ENCODE measurements at places on chromosomes 16 and 17. TPM values are rescaled to one million over a fixed set of nuclear protein-coding genes. Genes with fewer than 3 reads are reported as not detected.
A peak's percentile ranks its signal among the peaks of the same experiment; 100 is the strongest.

The PRSS33 gene
- 15.4 TPM for total RNA-seq

The KCNJ18 gene
- not detected for total RNA-seq

The TMC5 gene
- not detected for total RNA-seq

The LPCAT2 gene
- total RNA-seq = 44.2 TPM

The TP53TG3B gene
- total RNA-seq = not detected

The SLX1B gene
- 35.9 TPM for total RNA-seq

The GPR142 gene
- not detected for total RNA-seq

The HES7 gene
- not detected for total RNA-seq

The ZNF785 gene
- total RNA-seq = 12.1 TPM

The KLHL10 gene
- not detected for total RNA-seq

The EVPLL gene
- not detected for total RNA-seq

The CACNG3 gene
- not detected for total RNA-seq

The TBC1D3I gene
- not detected for total RNA-seq

The SMIM5 gene
- not detected for total RNA-seq

DNA sequence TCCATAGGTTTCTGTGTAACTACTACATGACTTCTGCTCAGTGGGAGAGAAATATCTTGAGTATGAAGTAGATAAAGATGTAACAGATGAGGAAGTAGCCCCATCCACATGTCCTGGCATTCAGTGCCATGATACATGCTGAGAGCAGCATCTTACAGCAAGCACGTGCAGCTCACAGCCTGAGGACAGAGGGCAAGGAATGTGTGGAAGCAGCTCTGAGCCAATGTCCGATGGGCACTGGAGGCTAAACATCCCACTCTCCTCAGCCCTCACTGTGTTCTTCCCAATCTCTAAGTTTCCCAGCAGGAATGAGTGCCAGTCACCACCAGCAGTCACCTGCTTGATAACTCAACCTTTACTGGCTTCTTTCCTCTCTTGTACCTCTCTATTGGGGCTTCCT is 40.4 kb downstream of the CFDP1 start:
- DNase-seq = no peak

DNA sequence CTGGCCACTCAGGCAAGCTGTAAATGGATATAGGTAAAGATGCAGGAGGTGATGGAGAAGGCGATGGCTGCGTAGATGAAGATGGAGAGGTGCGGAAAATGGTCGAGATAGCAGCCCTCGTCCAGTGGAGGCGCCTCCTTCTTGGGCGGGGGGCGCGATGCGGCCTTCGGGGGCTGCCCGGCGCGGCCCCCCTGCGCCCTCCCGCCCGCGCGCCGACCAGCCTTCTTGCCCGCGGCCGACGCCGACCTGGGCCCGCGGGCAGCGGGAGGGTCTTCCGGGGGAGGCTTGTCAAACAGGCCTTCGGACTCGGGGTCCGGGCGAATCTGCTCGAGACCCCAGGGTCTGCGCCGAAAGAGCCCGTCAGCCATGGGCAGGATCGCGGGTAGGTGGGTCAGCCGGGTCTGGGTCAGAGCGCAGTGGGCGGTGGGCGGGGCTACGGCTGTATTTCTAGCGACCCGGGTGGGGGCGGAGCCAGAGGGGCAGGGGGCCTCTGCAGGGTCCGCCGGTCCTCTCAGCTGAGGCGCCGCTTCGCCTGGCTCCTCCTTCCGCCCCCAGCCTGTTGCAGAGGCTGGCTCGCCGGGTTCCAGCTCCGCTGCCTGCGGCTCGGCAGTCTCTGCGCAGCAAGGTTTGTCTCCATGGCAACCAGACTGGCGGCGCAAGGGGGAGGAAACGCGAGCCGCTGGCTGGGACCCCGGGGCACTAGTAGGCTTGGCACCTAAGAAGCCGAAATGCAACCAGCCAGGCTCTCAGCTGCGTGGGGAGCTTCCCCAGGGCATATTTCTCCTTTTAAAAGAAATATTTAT is 14.4 kb downstream of the MIS12 start:
- DNase-seq = peak; percentile 31

GRCh38 chr16:1288813-1289476 is 20.5 kb upstream of the UBE2I start:
- no peak for DNase-seq

DNA sequence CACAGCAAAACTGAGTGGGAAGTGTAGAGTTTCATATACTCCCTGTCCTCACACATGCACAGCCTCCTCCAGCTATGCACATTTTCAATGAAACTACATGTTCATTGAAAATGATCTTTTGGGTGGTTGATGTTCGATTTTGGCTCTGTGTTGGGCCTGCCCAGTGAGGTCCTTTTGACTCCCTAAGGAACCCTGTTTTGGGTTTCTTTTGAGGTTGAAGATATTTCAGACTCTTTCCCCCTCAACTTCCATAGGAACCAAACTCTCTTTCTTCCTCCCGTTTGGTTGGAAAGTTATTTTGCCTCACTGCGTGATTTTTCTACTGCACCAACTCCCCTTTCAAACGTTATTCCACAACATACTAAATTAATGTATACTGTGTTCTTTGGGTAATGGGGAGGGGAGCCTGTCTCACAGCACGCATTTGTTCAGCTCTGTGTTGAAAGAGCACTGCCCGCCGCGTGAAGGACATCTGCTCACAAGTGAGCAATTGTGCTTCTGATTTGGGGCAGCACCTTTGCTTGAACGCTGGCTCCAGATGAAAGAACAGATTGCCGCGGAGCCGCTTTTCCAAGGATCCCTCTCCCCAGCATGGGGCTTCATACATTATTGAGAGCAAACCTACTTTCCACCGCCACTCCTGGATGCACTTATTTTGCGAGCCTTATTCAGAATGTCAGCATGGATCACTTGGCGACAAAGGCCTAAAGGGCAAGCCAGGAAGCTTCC is 385.9 kb downstream of the WWOX start:
- DNase-seq = no peak

- DNase-seq = no peak
These were observed 4.9 kb downstream of the RARA start for GRCh38 chr17:40313668-40314583.

DNA sequence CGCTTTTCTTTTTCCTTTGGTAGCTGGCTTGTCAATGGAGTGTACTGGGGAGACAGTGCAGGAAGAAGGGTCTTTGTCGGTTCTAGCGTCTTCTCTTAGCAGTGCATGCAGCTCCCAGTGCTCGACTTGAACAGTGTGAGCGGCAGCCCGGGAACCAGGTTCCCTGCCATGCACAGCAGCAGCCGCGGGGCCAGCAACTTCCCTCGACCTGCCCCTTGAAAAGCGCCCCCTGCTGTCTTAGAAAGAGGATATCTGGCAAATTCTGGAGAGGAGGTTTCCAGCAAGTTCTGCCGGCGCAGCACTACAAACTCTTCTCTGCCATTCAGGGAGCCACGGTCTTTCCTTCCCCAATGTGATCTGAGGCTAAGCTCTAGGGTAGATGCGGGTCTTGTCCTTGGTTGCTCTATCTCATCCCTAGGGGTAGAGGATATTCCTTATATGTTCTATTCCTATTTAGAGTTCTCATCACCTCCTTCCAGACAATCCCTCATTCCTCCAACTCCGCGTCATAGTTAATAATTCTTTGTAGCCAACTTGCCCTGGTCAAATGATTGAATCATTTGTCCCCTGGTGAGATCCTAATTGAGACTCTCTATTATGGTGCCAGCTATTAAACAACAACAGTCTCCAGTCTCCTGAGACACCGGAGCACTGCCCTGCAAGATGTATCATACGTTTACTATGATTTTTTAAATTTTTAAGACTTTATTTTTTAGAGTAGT is 451.3 kb downstream of the PMP22 start:
- DNase-seq = no peak

DNA sequence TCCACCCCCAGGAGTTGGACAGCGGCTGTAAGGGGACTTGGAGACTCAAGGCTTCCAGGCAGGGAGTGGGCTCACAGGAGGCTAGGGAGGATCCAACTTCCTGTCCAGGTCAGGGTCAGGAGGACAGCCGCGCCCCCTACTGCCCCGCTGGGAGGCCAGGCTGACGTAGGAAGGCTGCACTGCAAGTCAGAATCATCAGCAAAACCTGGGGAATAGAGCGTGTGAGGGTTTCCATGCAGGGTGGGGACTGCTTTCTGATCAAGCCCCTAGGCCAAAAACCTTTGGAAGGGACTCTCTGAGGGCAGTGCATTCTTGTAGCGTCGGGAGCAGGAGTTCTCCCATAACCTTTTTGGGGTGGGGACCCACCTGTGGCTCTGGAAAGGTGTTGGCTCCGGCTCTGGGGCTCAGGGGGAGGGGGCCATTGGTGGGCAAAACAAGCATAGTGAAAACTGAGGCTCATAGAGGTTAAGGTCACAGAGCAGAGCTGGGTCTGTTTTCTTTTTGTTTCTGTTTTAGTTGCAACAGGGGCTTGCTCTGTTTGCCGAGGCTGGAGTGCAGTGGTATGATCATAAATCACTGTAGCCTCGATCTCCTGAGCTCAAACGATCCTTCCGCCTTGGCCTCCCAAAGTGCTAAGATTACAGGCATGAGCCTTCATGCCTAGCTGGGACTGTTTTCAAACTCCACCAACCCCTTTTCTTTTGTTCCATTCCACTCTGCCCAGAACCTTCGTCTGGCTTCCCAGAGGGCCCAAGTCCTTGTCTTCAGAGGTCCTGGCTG is 22.1 kb downstream of the RAI1 start:
- no peak for DNase-seq

DNA sequence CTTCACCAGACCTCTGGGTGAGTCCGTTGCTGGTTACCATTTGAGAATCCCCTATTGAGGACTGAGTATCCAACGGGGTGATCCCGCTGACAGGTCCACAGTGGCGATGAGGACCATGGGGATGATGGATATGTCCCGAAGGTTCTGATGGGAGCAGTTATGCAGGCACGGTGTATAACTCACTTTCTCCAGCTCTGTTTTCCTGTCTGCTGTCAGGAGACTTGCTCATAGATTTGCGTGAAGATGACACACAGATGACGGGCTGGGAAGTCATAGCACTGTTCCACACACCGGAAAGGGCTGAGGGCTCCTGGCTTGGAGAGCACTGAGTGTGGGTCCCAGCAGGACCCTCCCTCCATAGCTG is 22.2 kb upstream of the ADCY7 start:
- no peak for DNase-seq

DNA sequence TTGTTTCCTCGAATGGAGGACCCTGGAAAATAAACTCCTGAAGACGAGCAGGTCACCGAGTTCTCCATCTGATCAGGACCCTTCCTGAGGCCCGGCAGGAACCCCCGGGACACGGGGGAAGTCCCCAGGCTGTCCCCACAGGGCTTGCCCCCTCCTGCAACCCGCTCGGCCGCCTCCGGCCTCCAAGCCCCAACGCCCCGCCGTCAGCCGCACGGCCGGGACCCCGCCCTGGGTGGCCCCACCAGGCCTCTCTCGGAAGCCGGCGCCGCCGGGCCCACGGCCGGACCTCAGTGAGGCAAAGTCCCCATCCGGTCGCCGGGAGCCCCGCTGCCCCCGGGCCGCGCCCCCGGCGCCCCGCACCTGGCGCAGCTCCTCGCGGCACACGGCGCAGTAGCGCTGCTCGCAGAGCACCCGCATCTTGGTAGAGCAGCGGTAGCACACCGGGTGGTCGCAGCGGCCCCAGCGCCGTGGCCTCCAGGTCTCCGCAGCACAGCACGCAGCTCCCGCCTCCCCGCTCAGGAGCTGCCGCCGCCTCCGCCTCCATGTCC is 383 bp downstream of the ZNF598 start:
- DNase-seq = no peak

DNA sequence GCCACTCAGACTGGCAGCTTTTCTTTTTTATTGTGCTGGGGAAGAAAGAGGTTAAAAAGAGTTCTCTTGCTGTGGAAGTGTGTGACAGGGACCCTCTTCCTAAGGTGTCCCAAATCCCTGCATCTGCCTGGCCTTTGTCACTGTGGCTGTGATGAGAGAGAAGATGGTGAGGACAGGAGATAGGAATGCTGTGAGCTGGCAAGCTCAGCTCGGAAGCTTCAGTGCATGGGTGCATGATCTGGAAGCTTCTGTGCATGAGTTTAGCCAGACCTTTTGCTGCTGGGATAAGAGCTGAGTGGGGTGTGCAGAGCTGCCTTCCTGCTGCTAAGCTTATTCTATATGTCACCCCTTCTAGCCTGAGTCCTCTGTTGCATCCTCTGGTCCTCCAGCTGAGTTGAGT is 103.3 kb upstream of the CACNG3 start:
- no peak for DNase-seq

DNA sequence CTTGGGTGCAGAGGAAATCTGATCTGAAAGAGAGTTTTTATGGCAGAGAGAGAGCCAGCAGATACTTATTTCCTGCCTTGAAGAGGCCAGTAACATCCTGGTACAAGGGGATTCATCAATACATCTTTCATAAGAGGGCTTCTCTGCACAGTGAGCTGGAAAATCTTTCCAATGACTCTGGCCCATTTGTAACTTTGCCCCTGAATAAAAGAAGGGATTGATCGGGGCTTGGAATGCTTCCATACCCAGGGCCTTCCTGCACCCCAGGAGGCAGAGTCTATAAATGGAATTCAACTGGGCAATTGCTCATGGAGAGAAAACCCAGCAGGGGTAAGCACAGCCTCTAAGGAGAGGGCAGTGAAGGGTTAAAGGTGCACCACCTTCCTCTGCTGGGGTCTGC is 163.3 kb downstream of the XYLT1 start:
- DNase-seq = no peak

GRCh38 chr17:75927286-75927922 is 13.4 kb downstream of the FBF1 start:
- DNase-seq = no peak

DNA sequence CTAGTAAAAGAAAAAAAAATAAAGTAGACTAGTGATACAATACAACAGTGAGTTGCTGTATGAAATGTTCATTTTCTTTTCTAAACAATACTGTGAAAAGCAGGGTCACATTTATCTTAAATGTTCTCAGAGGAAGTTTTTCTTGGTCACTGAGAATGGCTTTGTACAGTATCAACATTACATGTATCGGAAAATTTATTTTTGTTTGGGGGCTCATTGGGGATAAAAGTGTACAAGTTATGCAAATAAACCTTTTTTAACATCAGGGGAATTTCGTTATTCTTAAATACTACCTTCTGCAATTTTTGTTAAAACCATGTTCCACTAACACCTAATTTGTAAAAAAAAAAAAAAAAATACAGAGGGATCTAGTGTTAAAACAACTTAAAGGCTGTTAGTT is 8.7 kb upstream of the ZNF594 start:
- DNase-seq = no peak

DNA sequence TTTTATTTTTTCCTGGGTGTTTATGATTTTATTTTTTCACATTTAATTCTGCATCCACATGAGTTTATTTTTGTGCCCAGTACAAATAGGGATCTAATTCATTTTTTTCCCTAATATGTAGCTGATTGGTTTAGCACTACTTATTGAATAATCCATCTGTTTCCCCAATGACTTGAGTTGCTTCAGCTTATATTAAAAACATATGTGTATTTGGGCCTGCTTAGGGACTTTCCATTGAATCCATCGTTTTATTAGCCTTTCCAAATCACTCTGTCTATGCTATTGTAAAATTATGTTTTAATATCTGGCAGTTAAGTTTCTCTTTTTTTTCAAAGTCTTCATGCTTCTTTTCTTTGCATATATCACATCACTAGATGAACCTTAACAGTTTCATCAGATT is 42.2 kb downstream of the WWP2 start:
- DNase-seq = no peak
